Hematopoietic multipotent progenitor cell treated with erythropoietin and hydrocortisone succinate and interleukin-3 and kit ligand, for 15 days (in vitro differentiated cells): ENCODE measurements at places on chromosomes 16 and 17.
A peak's percentile ranks its signal among the peaks of the same experiment; 100 is the strongest.

DNA sequence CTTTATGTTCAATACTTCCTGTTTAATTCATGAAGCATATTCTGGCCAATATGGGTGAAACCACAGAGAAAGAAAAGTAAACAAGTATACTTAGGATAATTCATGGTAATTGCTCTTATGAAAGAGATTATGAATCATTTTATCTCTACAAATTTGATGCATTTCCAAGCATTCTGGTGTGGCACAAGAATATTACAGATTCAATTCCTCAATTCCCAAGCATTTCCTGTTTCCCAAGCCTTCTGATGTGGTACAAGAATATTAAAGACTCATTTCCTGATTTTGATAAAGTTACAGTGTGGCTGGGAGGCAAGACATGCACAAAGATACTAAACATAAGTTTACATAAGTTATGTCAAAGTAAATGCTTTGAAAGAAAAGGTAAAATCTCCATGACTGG lies 126.1 kb upstream of the NUDT7 start:
- no peak for DNase-seq

- no peak for DNase-seq
Observed at GRCh38 chr17:52336796-52337195, 178.3 kb upstream of the CA10 start.

DNA sequence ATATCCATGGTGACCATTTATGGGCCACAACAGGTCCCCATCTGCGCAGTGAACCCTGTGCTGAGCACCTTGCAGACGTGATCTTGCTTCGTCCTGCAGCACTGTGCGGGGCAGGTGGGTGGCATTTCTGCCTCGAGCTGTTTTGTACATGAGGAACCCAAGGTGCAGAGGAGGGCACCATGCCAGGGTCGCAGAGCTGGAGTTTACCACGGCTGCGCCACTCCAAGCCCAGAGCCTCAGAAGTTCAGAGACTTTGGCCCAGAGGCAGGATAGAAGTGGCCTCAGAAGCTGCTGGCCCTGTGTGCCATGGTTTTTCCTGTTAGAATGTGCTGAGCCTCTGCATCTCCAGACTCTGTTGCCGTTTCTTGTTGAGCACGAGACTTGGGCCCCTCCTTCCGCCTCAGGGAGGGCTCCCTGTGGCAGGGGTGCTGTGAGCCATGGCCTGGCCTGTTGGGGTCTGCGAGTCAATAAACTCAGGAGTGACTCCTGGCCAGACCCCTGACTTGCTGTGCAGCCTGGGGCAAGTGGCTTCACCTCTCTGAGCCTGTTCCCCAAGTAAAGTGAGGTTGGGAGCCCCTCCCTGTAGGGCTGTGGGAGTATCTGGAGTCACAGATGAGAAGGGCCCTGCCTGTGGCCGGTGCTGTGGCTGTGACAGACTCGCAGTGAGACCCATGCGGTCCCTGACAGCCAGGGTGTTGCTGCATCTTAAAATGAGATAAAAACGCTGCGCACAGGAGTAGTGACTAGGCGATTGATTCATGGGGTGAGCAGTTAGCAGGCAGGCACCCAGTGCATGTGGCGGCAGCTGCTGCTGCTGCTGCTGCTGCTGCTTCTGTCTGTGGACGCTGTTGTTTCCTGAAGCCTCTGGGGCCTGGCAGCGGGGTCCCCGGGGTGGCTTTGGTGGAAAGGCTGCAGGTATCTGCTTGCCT lies 11.8 kb downstream of the MAP2K3 start:
- DNase-seq = peak; percentile 96

- DNase-seq = peak; percentile 36
Observed at GRCh38 chr17:83079352-83079747, at the start of gene METRNL. Gene METRNL, plus strand, starts transcription at chr17:83079609. Its CDS starts 207 bp downstream, at chr17:83079816.

- DNase-seq = no peak
Observed at GRCh38 chr17:35170968-35171771, 23.0 kb downstream of the SLC35G3 start.
